NCI-H1436 treated with DMSO at 0.1 percent for 48 hours (cell line): ENCODE measurements at places on chromosomes 7 and 10.

DNA sequence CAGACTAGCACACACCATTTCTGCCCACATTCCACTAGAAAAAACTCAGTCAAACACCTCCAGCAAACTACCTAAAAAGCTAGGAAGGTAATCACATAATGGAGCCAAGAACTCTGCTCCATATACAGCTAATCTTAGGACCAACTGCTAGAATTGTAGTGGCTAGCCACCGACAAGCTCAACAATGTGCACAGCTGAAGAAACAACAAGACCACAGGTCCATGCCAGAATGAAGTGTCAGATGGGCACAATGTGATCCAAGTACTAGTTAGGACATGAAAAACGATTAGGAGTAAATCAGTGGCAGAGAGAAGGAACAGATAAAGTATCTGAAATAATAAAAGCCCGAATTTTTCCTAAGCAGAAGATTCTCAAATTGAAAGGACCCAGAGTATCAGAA, 38.6 kb downstream of the TMEM106B start:
- no peak for DNase-seq

DNA sequence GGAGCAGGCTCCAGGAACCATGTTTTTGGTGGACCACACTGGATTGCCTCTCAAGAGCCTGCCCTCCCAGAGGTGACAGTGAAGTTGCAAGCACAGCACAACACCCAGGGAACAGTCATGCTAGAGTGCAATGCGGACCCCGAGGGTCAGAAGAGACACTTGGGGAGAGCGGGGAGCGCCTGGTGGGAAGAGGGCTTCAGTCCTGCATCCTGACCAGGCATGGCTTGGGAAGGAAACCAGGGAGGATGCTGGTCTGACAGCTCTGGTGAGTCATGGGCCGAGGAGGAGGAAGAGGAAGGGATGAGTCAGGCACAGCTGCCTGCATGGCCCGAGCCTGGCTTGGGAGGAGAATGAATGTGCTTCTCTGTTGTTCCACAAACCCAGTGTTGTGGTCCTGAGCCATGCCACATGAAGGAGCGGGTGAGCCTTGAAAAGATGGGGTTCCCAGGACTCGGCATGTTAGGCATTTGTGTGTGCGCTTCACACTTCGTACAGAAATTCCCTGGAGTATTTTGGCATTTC, 29.5 kb upstream of the ANKRD2 start:
- no peak for DNase-seq

DNA sequence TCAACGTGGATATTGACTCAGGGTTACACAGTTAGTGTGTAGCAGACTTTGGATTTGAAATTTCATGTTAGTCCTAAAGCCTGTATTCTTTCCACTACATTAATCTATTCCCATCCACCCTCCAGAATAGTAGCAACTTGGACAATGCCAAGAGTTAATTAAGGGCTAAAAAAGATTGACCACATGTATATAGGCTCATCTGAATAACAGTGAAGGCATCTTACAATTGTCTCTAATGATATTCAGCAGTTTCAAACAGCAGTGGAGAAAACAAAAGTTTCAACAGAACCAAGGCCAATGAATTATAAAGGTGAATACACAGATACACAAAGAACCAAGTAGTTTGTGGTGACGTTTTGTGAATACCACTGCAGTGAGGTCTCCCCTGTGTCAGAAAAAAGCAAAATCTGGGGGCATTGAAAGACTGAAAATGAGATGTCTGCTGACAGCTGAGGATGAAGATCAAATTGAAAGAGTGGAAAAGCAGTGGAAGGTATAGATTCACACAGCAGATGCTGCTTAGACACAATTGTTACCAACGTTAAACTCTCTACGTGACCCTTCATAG, 202.8 kb downstream of the SEMA3E start:
- DNase-seq: no peak

- DNase-seq: no peak
Observed at GRCh38 chr7:39217783-39218182, 240.1 kb downstream of the POU6F2 start.

DNA sequence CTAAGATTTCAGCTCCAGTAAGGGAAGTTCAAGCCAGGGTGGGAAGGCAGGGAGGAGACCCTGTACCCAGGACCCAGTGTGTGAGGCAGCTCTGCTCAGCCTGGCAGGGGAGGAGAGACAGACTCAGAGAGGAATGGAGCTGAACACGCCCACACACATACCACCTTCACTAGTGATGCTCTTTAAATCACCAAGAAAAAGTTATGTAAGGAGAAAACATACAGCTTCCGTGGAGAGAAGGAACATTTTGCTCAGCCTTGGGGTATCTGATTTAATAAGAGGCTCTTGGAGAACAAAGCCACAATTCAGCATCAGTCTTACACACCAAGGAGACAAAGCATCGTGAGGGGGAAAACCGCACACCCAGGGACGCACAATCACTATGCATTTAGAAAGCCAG, 62.9 kb downstream of the PRKAG2 start:
- DNase-seq: no peak

- no peak for DNase-seq
Observed at GRCh38 chr7:44994877-44995554, 5.0 kb upstream of the CCM2 start.

DNA sequence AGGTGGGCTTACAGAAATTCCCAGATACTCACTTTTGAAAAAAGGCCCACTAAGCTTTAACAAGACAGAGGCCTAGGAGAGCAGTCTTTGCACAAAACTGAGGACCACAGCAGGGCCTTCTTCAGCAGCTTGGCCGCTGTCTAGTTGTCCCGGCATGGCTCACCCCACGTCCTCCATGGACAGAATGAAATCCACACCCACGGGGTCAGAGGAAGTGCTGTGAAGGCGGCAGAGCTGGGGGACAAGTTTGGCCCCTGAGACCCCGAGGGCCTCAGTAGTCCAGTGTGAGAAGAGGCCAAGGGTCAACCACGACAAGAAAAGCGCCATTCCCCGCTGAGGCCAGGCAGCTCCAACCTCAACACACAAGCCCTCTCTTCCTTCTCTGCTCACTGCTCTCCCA, 78.9 kb downstream of the ZRANB1 start:
- no peak for DNase-seq

GRCh38 chr7:92813390-92814024, 22.9 kb downstream of the CDK6 start:
- DNase-seq: no peak

DNA sequence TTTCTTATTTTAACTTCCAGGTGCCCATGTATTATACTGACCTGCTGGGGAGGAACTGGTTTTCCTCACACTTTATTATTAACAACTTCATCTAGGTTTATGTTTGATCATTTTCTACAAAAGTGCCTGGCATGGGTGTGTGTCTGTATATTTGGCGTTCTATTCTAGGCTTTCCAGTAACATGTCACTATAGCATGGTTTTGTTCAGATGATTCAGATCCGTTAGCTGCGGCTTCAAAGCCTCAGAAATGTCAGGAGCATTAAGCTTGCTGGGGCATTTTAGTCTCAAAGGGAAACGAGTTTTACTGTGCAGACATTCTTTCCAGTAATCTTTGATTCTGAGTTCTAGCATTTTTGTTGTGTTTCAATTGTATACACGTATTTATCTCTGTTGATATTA, 2.3 kb downstream of the INPP5A start:
- DNase-seq: no peak

DNA sequence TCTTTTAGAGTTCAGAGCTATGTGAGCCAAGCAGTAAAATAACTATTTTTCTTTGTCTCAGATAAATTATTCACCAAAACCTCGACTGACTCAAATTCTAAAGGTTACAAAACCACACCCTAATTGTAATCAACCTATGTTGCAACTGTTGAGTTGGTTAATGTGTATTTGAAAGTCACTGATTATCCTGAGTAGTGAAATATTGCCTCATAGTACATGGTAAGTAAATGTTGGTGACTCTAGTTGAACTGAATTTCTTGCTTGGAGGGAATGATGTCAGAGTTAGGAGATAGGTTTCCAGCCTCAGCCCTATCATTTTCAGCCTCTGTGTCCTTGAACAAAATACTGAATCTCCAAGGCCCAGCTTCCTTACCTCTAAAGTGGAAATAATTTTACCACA, 3.0 kb upstream of the CYP2C18 start:
- no peak for DNase-seq

DNA sequence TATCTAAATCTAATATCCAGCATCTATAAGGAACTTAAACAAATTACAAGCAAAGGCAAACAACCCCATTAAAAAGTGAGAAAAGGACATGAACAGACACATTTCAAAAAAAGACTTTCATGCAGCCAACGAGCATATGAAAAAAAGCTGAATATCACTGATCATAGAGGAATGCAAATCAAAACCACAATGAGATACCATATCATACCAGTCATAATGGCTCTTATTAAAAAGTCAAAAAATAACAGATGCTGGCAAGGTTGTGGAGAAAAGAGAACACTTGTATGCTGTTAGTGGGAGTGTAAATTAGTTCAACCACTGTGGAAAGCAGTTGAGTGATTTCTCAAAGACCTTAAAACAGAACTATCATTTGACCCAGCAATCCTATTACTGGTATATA, 334.4 kb upstream of the CACNA2D1 start:
- DNase-seq: no peak

DNA sequence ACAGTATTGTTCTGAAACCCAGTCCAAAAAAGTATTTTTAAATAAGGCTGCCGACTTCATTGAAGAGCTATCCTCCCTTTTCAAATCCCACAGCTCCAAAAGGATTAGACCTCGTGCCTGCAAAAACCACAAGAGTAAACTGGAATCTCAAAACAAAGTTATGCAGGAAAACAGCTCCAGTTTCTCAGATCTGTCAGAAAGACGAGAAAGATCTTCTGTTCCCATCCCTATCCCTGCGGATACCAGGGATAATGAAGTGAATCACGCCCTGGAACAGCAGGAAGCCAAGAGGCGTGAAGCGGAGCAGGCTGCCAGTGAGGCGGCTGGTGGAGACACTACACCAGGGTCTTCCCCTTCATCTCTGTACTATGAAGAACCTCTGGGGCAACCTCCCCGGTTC, 12.6 kb downstream of the MYPN start:
- no peak for DNase-seq

- no peak for DNase-seq
Observed at GRCh38 chr10:101568054-101568745, 19.9 kb downstream of the POLL start.

DNA sequence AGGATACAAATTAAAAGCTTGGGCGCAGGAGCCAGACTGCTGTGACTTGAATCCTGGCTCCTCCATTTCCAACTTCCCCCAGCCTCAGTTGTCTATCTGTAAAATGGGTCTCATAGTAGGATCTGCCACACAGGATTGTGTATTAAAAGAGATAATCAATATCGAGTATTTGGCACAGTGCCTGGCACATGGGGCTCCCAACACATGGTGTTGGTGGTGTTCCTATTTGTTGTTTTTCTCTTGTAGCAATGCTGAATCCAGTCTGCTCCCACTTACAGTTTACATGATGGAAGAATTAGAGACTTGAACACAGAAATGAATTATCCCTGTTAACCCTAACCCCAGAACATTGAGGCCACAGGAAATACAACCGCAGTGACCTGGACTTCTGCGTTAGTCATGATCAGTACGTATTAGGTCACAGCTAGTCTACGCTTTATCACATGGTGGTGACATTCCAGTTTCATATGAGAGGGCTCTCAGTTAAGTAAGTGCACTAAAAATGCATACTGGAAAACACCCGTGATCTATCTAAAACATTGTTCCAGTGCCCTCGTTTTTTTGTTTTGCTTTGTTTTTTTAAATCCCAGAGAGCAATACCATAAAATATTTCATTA, 169.5 kb upstream of the KLF14 start:
- no peak for DNase-seq

DNA sequence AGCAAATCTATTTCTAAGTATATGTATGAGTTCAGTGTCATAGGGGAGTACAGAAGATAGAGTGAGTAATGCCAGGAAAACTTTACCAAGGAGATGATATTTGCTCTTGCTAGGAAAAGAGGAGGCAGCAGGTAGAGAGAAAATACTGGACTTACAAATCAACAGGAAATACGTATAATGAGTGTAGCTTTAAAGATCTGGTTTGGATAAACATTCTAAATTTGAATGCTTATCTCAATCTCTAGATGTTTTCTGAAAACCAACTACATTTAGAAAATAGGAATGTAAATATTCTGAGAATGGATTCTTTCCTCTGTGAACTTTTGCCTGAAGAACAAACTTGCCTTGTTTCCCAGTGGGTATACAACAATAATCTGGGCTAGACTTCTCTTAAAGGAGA, 46.9 kb upstream of the GNAI1 start:
- no peak for DNase-seq

GRCh38 chr10:77744245-77744644, 106.6 kb upstream of the KCNMA1 start:
- DNase-seq: no peak

DNA sequence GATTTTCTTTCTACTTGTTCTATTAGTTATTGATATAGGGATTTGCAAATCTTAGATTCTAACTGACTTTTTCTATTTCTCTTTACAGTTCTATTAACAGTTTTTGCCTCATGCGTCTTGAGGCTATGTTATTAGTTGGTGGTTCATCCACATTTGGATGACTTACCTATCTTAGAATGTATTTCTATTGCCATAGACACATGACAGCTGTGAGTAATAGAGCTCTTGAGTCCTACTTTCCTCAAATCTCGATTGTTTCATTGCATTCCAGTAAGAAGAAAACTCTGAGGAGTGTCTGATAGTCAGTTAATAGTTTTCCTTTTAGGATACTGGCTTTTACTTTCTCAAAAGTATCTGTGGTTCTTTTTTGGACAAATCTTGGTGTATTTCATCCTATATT, 241.4 kb upstream of the ZNF32 start:
- DNase-seq: no peak

DNA sequence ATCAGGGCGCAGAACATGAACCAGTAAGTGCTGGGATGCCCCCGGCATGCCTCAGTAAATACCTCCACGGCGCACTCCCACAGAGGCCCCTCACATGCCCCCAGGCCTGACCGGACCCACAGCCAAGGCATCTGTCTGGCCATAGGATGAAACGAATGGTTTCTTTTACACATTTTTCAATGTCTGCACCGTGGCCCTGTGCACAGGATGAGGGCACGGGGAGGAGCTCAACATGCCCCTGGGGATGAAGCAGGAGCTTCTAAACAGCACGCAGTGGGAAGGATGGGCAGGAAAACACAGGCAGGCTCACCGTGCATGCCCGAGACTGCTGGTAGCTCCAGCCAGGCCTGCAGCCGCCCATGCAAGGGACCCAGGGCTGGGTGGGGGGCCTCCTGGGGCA, 283.3 kb downstream of the TNS3 start:
- DNase-seq: no peak

DNA sequence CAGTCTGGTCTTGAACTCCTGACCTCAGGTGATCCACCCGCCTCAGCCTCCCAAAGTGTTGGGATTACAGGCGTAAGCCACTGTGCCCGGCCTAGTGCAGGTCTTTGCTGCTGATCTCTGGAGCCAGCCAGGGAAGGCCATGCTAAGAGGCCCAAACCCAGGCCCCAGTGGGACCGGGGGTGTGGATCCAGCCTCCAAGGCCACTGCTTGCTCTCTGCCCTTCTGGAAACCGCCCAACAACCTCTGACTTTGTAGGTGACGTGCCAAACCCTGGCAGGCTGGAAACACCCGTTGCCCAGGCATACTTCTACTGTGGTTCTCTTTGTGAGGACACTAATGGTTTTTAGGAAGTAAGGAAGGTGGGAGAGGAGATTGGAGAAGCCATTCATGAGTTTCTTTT, 83.5 kb upstream of the GNA12 start:
- no peak for DNase-seq

GRCh38 chr10:36462194-36462593, 663.2 kb upstream of the ANKRD30A start:
- DNase-seq: no peak
